ENCODE measurements at places on chromosomes 4 and X. TPM values are rescaled to one million over a fixed set of nuclear protein-coding genes. Genes with fewer than 3 reads are reported as not detected.

ELOVL6 gene
- total RNA-seq = 22.8 TPM

FGFBP2 gene
- total RNA-seq = not detected

RIPPLY1 gene
- 0.24 TPM for total RNA-seq

ERCC6L gene
- 9.6 TPM for total RNA-seq

GLRA2 gene
- not detected for total RNA-seq

C1QTNF7 gene
- 0.07 TPM for total RNA-seq

VCX gene
- not detected for total RNA-seq

OTC gene
- not detected for total RNA-seq

GAGE13 gene
- total RNA-seq = not detected

ZIC3 gene
- total RNA-seq = 140 TPM

MMAA gene
- total RNA-seq = 4.1 TPM

NPY2R gene
- 0.04 TPM for total RNA-seq

SMIM10L2A gene
- 7.0 TPM for total RNA-seq

GAGE2A gene
- 0.70 TPM for total RNA-seq

TRO gene
- total RNA-seq = 53.7 TPM

Data from H7 (cell line).